Stimulated activated CD4-positive, alpha-beta T cell treated with anti-CD3 and anti-CD28 coated beads, Interleukin-2, amount 100 ng/mL, for 48 hours (primary cell): ENCODE measurements at places on chromosomes 2 and 18.

GRCh38 chr2:172101821-172102390, 794 bp downstream of the DLX2 start:
- no peak for DNase-seq

DNA sequence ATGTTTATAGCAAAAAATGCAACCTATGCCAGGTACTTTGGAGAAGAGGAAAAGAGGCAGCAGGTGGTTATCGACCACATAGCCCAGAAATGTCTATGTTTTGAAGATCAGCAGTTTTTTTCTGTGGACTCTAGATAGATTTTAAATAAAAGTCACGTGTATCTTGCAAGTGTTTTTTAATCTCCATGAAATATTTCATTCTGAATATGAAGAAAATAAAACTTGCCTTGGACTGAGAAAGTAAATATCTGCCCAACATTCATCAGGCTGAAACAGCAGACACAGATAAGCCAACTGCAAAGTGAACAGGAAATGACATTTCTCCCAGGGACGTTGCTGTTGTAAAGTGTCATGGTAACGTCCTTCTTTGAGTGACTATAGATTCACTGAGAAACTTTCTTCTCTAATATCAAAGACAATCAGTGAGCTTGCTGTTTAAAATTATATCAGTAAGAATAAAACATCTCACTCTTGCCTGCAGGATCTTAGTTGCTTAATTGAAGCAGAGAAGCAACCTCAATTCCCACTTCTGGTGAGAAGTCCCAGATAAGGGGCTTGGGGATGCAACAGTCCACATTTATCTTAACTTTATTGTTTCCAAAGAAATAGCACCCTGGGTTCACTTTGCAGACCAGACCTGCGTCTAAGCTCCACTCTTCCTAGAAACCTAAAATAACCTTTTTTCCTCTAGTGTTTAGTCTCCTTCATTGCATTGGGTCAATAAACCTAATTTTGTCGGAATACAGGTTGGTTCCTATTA, 6.3 kb downstream of the MYOM1 start:
- DNase-seq = no peak

DNA sequence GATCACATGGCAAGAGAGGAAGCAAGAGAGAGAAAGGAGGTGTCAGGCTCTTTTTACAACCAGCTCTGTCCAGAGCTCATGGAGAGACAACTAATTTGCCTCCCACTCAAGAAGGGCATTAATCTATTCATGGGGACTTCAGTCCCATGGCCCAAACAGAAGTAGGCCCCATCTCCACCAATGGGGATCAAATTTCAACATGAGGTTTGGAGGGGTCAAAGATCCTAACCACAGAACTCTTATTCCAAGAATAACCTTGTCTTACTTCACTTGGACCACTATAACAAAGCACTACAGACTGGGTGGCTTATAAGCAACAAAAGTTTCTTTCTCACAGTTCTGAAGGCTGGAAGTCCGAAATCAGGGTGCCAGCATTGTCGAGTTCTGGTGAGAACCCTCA, 31.8 kb downstream of the GRB14 start:
- DNase-seq = no peak

- DNase-seq = no peak
Observed at GRCh38 chr2:135874777-135875365, 1.4 kb downstream of the MCM6 start.

DNA sequence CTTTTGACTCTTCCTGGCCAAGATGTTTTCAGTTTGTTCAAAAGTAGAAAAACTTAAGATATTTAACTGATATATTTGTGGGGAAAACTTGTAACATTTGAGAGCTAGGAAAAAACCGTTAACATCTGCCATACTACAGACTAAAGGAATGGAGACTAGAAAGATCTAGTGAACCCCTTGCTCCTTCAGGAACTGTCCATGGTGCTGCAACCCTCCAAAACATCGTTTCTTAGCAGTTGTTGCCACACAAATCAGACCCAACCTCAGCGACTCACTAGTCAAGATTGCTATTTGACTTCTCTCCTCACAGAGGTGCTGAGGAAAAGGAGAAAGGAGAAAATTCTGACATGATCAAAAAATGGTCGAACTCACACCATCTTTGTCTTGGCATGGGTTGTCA, 393.8 kb upstream of the LYPD1 start:
- DNase-seq = no peak
